ENCODE measurements at places on chromosomes 5 and 9.

GRCh38 chr5:66880401-66880800, 284.2 kb downstream of the MAST4 start:
- no peak for DNase-seq

DNA sequence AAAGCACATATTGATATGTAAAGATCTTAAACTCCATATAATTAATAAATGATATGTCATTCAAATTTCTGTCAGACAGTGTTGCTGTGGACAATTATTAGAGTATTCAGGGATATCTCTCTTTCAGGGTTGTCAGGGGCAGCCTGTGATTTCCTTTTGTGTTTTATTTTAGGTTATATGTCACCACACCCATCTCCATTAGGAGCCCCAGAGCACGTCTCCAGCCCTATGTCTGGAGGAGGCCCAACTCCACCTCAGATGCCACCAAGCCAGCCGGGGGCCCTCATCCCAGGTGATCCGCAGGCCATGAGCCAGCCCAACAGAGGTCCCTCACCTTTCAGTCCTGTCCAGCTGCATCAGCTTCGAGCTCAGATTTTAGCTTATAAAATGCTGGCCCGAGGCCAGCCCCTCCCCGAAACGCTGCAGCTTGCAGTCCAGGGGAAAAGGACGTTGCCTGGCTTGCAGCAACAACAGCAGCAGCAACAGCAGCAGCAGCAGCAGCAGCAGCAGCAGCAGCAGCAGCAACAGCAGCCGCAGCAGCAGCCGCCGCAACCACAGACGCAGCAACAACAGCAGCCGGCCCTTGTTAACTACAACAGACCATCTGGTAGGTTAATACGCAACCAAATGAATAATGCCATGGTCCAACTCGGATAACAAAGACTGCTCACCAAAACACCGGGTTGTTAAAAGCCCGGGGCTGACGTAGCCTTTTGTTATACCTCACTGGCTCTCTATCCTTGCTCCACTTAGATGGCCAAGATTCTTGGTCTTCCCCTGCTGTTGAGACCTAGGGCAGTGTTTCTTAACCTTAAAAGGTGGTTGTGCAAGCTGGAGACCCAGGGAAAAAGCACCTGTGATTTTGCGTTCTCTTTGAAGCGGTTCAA, 24.4 kb downstream of the SMARCA2 start:
- no peak for DNase-seq

GRCh38 chr9:68455451-68455850, 85.2 kb downstream of the TMEM252 start:
- DNase-seq = no peak

DNA sequence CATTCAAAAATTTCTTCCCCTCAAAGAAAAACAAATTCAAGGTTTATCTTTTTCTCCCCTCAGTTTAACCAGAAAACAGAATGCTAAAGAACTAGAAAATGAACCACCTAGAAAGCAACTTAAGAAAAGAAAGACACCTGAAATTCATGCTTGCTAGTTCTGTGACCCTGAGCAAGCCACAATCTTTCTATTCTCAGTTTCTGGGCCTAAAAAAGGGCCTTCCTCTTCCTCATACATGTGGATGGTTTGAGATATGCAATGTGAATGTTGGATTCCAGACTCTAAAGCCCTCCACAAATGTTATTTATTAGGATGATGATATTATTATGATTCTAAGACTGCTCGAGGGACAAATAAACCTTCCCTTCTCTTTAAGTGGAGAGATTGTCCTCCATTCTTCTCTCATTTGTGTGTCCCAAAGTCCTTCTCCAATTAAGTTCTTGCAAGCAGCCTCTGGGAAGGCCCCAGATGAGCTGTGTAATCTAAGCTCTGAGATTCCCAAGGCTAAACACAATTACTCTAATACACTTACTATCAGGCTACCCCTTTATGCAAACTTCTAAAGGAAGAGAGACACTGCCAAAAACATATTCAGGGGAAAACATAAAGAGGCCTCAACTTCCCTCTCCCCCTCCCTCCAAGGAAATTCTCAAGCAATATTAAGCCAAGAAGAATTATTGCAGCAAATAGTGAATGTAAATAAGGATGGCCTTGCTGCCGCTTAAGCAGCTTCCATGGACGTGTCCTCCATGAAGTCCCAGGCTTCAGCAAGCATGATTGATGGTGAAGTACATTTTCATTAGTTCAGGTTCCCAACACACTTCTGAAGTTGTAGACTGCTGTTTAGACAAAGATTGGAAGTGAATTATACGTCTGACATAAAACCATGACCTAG, 80.2 kb downstream of the PRKACG start:
- DNase-seq = no peak

DNA sequence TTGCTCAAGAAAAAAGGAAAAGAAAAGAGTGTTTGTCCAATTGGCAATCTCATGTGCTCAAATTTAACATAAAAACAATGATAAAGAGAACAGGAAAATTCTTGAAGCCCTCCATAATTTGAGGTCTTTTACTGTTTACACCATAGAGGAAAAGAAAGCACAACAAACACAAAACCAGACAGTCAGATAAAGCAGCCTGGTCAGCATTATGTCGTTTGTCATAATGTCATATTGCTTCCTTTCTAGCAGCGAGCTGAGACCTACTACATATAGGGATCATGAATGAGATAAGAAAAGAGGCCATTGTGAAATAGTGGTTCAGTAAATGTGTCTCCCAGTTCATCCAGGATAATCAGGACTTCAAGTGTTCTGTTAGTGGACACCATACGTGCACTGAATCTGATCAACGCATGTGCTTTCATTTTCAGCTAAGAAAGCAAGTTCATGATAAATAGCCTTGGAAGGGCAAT, 64.7 kb upstream of the SELENOP start:
- DNase-seq = no peak

- DNase-seq = no peak
Measured at GRCh38 chr5:103587185-103587748, 24.7 kb upstream of the NUDT12 start.

- no peak for DNase-seq
Measured at GRCh38 chr5:172668594-172669071, 27.6 kb downstream of the NEURL1B start.

DNA sequence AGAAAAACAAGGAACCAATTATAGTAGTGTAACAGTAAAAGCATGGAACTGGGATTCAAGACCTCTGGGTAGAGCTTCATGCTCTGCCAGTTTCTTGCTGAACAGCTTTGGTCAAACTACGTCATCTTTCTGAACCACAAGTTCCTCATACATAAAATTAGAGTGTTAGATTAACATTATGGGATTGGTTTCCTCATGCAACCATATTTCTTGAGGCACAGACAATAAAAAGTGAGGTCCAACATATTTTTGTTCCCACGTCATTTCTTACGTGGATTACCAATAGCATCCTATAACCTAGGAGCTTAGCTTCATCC, 354.8 kb downstream of the TMEM232 start:
- no peak for DNase-seq

- DNase-seq = no peak
Measured at GRCh38 chr5:170741801-170742200, 41.7 kb upstream of the GABRP start.

GRCh38 chr5:101425339-101425859, 522.3 kb upstream of the ST8SIA4 start:
- DNase-seq = no peak

DNA sequence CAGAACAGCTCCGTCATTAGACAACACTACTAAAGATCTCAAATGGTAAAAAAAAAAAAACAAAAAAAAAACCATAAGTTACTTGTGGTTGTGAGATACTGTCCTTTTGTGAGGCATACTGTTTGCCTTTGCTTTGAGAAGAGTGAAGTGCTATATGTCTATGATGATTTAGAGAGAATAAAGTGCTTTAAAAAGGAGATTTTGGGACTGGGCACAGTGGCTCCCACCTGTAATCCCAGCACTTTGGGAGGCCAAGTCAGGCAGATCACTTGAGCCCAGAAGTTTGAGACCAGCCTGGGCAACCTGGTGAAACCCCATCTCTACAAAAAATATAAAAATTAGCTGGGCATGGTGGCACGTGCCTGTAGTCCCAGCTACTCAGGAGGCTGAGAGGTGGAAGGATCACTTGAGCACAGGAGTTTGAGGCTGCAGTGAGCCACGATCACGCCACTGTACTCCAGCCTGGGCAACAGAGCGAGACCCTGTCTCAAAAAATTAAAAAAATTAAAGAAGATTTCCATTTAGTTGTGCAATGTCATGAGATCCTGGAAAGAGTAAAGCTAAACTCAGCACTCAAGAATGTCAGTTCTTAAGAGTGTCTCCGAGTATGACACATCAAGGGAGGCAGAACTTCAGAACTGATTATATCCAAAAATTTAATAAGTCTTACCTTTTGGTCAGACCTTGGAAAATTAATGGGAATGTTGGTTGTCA, 87.3 kb downstream of the PRDM6 start:
- DNase-seq = no peak

DNA sequence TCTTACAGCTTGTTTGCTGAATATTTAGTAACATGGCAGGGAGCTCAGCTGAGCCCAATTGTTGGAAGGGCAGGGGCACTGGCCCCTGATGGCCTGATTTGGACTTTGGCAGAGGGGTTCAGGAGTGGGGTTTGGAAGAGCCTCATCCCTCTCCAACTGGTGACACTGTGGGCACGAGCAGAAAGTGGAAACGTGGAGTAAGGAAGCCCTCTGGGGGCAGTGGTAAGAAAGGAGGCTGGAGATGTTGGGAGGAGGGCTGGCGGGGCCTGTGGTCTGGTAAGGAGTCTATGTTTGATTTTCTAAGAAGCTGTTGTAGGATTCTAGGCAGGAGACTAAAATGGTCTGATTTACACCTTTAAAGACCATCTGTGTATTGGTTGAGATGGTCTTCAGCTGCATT, 208.9 kb downstream of the HSPA4 start:
- no peak for DNase-seq

DNA sequence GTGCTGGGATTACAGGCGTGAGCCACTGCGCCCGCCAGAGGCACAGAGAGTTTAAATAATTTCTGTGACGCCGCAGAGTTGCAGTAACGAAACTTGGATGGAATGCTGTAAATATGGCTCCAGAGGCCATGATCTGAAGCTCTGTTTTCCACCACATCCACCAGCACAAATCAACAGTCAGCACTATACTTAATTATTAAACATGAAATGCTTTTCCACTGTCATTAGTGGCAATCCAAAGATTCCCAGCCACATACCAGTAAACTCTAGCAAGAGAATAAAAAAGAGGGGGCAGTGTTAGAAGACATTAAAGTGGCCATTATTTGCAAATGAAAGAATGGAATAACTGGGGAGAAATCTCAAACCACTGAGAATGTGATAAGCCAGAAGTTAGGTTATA, 242.5 kb downstream of the DIRAS2 start:
- DNase-seq = no peak

GRCh38 chr5:154365823-154366222, 80.0 kb upstream of the SAP30L start:
- DNase-seq = no peak

DNA sequence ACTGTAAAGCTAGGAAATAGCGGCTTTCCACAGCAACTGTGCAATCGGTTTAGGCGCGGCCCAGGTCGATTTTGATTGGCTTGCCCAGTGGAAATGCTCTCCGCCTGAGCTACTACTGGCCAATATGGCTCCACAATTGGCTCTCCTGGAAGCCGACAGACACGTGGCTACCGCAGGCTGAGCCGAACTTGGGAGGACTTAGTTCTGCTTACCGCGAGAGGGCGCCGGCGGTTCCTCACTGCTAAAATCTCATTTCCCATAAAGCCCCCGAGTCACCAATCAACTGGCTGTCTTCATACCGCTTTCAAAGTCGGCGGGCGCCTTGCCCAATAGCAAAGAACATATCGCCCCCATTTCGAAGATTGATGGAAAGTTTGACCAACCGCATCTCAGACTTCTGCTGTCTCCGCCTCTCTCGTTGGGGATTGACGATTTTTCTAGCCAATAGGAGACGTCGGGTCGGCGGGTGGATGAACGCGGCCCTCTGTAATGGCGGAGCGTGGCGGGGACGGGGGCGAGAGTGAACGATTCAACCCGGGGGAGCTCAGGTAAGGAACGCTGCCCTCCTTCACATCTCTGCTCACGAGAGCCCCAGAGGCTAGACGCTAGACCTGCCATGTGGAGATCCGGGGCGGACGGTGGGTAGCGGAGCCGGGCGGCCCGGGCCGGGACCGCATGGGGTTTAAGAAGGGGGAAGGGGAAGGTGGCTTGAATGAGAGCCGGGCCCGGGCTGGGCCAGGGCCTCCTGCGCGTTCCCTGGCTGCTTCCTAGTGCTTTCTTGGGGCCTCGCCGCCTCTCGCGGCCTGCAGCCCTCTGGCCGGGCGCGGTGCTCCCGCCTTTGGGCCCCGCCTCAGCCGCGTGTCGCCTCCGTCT, at the start of gene TCERG1:
Gene TCERG1, plus strand, starts transcription at position 473 of the 873 bp plus-strand sequence. Its CDS starts 17 bp downstream, at position 490.
- DNase-seq = peak; percentile 100

DNA sequence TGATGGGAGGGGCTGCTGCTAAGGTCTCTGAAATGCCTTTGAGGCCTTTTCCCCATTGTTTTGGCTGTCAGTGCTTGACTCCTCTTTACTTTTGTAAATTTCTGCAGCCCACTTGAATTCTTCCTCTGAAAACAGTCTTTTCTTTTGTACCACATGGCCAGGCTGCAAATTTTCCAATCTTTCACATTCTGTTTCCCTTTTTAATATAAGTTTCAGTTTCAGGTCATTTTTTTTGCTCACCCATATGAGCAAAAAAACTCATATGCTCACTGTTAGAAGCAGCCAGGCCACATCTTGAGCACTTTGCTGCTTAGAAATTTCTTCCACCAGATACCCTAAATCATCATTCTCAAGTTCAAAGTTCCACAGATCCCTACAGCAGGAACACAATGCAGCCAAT, 234.6 kb upstream of the ADRA1B start:
- no peak for DNase-seq

DNA sequence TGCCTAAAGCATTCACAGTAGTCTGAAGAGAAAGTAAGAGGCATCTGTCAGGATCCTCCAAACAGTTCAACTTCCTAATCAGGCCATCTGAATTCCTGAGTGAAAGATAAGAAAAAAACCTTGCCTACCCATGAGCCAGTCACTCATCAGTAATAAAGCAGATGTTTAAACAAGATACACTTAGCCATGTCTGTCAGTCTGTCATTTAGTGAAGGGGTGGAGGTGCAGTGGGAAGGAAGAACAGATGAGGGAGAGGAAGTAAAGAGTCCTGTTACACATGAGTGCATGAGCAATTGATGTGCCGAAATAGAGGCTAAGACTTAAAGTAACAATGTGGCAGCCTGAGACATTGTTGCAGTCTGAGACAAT, 29.9 kb upstream of the DMRTA1 start:
- no peak for DNase-seq

- DNase-seq = no peak
Measured at GRCh38 chr5:40787986-40788385, 10.2 kb downstream of the PRKAA1 start.

GRCh38 chr5:73897893-73898292, 271.9 kb downstream of the ARHGEF28 start:
- no peak for DNase-seq

GRCh38 chr5:76771705-76772405, 47.0 kb upstream of the F2RL1 start:
- DNase-seq = no peak

- no peak for DNase-seq
Measured at GRCh38 chr9:131732061-131732526, 7.8 kb downstream of the RAPGEF1 start.

All from CD4-positive, alpha-beta T cell treated with Interleukin-2 at 100 ng/mL for 4 hours (primary cell).